ENCODE measurements at places on chromosomes 7 and 10. TPM values are rescaled to one million over a fixed set of nuclear protein-coding genes. Genes with fewer than 3 reads are reported as not detected.

Gene PPP3CB
- 32.4 TPM for total RNA-seq

Gene MMP21
- total RNA-seq = not detected

Gene HOXA1
- total RNA-seq = 1.2 TPM

Gene PALD1
- total RNA-seq = 0.66 TPM

Gene CCDC201
- not detected for total RNA-seq

Gene FAM237B
- total RNA-seq = not detected

Gene GIMAP1
- total RNA-seq = not detected

Gene MMD2
- total RNA-seq = not detected

Gene ATOH7
- not detected for total RNA-seq

Gene UPK3BL2
- total RNA-seq = 1.9 TPM

Gene GPC2
- total RNA-seq = 2.6 TPM

Gene CTAGE6
- 0.66 TPM for total RNA-seq

Gene APBB1IP
- total RNA-seq = 6.3 TPM

Gene IFIT1B
- total RNA-seq = not detected

Gene LOXL4
- total RNA-seq = 78.2 TPM

Gene SP4
- 4.5 TPM for total RNA-seq

Gene EIF5AL1
- total RNA-seq = 0.17 TPM

Gene ITGB8
- total RNA-seq = 25.0 TPM

Gene MALRD1
- total RNA-seq = 1.0 TPM

Gene PHKG1
- total RNA-seq = 0.99 TPM

Gene PON3
- not detected for total RNA-seq

Data from smooth muscle cell of trachea (primary cell).